ENCODE measurements at places on chromosomes 3 and 15.

- no peak for DNase-seq
Observed at GRCh38 chr3:187536185-187536584, 134.0 kb downstream of the SST start.

DNA sequence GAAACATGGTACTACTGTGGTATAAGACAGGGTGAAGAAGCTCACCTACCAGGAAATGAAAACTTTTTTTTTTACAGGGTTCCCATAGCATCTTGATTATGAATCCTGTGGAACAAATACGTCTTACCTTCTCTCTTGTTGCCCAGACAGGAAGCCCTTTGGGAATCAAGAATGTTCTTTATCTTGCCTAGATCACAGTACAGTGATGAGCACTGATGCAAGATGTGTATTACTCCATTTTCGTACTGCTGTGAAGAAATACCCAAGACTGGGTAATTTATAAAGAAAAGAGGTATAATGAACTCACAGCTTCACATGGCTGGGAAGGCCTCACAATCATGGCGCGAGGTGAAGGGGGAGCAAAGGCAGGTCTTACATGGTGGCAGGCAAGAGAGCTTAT lies 281.3 kb downstream of the UBE2E2 start:
- DNase-seq, result no peak

GRCh38 chr3:175107231-175107630 lies 248.1 kb downstream of the NAALADL2 start:
- no peak for DNase-seq

DNA sequence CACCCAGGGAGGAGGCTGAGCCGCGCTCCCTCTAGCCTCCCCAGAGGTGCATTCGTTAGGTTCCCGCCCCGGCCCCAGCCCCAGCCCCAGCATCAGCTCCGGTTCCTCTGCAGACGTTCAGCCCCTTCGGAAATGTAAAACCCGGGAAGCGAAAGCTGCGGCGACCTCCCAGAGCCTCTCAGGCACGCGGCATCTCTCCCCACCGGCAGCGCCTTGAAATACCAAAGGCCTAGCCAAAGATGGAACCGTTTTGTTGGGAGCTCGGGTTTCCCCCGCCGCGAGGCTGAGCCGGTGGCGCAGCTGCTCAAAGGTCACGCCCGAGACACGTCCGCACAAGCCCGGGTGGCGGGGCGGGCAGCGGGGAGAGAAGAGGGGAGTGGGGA lies 77.8 kb upstream of the HES1 start:
- no peak for DNase-seq

GRCh38 chr15:55348281-55348778 lies 29.3 kb downstream of the PIGB start:
- no peak for DNase-seq

DNA sequence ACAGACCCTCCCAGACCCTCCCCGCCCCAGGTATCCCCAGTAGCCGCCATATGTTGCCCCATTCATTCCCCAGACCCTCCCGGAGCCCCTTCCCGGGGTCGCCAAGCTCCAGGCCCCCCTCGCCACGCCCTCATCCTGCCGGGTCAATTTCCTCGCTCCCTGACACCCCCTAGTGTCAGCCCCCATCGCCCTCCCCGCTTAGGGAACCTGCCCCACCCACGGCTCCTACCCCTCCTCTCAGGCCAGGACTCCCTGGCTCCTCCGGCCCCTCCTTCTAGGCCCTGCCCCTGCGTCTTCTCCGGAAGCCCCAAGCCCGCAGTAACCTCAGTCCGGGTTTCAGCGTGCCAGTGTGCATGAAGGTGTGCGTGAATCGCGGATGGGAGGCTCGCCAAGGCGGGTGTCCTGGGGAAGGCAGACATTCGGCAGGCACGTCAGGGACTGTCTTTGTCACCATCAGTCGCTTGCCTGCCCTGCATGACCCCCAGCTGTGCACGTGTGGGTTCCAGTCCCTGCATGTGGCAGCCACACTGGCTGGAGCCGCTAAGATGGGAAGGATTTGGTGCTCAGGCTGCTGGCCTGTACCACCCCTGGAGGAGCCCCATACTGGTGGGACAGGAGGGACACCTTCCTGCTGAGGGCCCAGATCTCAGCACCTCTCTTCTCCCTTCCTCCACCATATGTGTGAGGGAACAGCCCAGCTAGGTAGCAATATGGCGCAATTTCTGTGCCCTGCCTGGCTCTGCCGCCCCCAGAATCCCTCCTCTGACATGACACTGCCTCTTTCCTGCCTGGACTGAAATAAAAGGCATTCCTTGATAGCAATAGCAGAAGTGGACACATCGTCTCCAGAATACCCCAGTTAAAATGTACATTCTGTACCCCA lies 693 bp downstream of the DISP2 start:
- no peak for DNase-seq

GRCh38 chr3:99425930-99426329 lies 212.5 kb upstream of the COL8A1 start:
- no peak for DNase-seq

DNA sequence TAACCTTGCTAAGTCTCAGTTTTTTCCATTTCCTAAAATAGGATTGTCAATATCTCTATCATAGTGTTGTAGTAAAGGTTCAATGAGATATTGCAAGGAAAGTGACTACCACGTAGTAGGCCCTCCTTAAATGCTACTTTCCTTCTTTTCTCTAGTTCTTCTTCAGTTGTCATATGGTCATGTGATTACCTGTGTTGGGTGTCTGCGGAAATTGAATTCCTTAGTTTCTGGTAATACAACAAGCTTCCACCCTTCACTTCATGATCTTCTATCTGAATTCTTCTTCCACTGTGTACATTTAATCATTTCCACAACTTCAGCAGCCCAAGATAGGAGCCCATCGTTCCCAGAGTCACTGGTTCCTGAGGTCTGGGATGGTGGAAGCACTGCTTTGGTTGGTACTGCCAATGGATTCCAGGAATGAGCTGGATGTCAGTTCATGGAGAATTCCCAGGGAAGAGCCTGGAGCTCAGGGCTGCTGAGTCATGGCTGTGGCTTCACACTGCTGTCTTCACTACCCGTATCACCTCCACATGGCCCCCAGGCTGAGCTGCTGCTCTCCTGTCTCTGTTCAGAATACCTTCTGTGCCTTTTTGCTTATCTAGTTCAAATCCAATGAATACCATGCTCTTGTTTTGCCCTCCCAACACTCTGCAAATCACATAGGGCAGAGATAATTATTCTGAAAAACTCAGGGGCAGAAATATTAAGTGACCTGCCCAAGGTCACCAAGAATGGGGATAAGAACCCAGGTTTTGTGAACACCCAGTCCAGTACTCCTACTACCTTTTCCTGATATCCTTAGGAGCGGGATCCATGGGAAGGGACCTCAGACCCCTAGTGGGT lies 98.6 kb downstream of the RPL39L start:
- DNase-seq, result peak; percentile 57

- no peak for DNase-seq
Observed at GRCh38 chr3:38620236-38620635, 29.3 kb downstream of the SCN5A start.

DNA sequence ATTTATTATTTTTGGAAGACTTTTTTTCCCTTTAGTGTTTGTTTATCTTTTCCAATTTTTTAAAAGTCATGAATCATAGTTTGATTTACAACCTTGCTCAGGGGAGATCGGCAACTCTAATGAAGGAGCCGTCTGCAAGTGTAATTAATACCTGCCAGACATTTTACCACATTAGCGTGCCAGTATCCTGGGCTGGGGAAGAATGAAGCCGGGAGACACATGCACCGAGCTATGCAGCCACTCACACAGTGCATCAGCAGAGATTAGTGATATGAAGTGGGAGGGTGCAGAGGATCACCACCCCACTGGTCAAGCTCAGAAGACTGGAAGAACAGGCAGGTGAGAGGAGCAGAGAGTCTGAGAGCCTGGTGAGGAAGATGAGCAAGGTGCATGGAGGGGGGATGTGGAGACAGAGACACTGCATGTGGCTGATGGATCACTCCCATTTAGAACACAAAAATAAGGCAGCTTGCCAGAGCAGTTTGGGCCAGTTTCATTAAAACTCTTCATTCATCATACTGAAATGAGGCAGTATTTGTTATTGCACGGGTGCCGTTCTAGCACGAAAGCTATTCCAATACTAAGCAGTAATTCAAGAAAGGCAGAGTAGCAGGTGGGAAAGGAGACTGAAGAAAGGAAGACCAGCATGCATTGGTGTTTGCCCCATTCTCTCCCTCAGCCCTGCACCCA lies 821.6 kb downstream of the TUSC7 start:
- DNase-seq, result no peak

DNA sequence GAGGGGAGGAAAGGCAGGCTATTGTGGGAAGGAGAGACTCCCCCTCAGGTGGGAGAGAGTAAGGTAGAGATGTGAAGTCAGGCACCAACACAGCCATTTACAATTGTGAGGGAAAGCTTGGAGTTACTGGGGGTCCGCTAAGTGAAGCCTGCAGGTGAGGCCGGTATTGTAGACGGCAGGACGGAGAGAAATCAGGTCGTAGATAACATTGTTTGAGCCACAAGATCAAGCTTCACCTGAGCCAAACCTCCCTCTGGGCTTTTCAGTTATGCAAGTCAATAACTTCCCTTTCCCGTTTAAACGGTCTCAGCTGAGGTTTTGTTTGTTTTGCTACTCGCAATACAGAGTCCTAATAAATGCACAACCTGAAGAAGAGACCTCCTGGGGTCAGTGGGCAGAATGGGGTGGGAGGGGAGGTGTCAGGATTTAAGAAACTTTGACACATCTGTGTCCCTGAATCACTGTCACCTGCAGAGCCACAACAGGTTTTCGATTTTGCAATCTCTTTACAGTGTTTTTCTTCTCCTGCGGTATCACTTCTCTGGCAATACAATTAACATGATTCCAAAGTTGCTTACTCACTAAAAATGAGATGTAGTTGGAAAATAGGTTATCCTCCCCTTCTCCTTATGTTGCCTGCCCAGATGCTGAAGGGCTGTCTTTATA lies 72.0 kb upstream of the GLCE start:
- DNase-seq, result no peak

GRCh38 chr3:194685065-194685717 lies 492 bp upstream of the FAM43A start:
- DNase-seq, result no peak

DNA sequence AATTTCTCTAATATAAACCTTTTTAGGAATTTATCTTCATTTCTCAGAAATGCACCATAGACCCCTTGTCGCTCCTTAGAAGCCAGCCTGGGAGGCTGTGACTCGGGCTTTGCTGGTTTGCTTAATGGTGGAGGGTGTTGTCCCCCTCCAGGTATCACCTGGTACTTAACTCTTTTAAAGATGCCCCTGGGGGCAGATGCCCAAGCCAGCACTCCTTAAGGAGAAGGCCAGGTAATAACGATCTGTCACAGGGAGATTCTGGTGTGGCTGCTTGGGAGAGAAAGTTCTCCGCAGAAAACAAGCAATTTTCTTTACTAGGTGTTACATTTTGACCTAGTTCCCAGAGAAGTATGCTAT lies 22.3 kb downstream of the EHD4 start:
- no peak for DNase-seq

GRCh38 chr15:57320631-57321220 lies 55.6 kb upstream of the CGNL1 start:
- DNase-seq, result no peak

DNA sequence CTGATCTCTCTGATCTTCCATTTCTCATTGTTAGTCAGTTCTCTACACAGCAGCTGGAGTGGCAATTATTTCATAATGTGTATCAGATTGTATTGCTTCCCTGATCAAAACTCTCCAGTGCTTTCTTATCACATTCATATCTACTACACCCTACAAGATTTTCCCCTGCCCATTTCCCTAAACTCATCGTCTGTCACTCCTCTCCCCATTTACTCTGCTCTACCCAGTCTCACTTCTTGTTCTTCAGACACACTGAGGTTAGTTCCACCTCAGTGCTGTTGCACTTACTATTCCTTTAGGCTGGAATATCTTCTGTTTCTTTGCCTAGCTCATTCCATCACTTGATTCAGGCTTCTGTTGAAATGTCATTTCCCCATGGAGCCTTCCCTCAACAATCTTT lies 197.1 kb downstream of the SATB1 start:
- no peak for DNase-seq

DNA sequence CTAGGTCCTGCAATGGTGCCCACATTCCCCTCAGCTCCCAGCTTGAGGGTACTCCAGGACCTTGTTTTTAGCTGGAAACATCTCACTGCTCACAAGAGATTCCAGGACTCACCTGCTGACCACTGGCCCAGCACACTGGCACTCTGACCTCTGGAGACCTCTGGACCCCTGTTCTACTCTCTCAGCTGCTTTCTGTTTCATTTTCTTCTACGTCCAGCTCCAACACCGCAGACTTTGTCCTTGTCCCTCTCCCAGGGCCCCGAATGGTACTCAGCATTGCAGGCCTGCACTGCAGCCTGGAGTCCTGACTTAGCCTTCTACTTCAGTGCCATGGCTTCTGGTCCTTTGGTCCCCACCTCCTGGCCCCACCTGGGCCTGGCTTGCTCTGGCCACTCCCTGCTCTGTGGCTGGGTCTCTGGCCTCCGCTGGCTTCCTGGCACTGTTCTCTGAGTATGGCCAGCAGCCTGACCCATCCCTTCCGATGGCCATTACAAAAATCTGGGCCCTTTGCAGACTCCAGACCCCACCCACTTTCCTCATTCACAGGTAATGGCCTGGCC lies 27.9 kb downstream of the KY start:
- no peak for DNase-seq

- DNase-seq, result no peak
Observed at GRCh38 chr15:78427953-78428352, 10.1 kb upstream of the IREB2 start.

DNA sequence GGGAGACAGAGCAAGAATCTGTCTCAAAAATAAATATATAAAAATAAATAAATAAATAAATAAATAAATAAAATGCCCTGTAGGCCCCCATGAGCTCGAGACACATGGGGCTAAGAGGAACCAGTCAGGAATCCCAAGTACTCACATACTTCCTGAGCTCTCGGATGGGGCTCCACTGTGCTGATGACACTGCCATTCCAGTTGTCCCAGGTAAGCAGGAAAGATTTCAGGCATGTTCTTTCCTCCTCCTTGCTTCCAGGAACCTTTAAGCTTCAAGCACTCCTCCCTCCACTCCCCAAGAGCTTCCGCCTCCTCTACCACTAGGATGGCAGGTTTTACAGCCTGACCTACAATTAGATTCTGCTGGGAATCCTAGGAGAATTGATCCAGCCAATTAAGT lies 113.4 kb downstream of the SLC49A4 start:
- no peak for DNase-seq
